ENCODE measurements at places on chromosomes 16 and 17. TPM values are rescaled to one million over a fixed set of nuclear protein-coding genes. Genes with fewer than 3 reads are reported as not detected.

DNA sequence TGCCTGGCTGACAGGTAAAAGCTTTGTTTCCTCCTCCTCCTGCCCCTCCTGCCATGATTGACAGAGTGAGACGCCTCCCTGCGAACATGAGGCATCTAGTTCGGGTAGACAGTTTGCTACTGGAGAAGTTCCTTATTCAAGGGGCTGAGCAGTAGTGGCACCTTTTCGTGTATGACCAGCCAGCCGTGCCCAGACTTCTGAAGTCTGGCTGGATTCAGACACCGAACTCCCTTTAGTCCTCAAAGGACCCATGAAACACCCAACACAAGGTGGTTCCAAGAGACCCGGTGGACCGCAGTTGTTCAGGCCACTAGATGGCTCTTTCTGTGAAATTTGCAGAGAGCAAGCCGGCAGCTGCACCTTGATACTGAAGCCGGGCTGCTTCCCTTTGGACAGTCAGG, 192.8 kb downstream of the XYLT1 start:
- DNase-seq, result peak; percentile 38
- H3K4me3 ChIP-seq, result no peak overlapping the region
- H3K27me3 ChIP-seq, result no peaks in the 10 kb centered on the region

- H3K27ac ChIP-seq, result no peak within 1 kb of the TSS
- DNase-seq, result no peak
- H3K4me3 ChIP-seq, result peak within 1 kb of the TSS; percentile 50
- H3K36me3 ChIP-seq, result no peaks in the 10 kb centered on the region
- no peaks in the 10 kb centered on the region for H3K27me3 ChIP-seq
Observed at GRCh38 chr17:19867329-19868078, at the start of gene ULK2. Gene ULK2, minus strand, starts transcription at chr17:19867936. Its CDS starts 519 bp downstream, at chr17:19867417.

DNA sequence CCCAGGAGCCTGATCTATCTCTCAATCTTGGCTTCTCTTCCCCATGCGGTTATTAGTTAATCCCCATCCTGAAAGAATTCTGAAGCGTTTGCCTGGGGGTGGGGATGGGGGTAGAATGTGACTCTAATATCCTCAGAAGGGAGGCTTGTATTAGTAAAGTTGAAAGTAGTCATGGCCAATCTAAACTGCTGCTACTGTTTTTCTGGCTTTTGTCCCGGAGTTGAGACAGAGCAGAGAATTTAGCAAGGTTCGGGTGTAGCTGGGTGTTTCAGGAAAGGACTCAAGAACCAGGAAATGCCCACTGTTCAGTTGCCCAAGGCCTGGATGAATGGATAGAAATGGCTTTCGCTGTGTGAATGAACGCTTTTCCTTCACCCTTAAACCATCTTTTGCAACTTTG, 17.6 kb upstream of the ITGAM start:
- H3K27me3 ChIP-seq, result peaks cover 33% of the 10 kb centered on the region
- H3K4me1 ChIP-seq, result no peaks in the 10 kb centered on the region
- no peak overlapping the region for H3K4me3 ChIP-seq
- H3K27ac ChIP-seq, result no peak overlapping the region
- no peak for DNase-seq

DNA sequence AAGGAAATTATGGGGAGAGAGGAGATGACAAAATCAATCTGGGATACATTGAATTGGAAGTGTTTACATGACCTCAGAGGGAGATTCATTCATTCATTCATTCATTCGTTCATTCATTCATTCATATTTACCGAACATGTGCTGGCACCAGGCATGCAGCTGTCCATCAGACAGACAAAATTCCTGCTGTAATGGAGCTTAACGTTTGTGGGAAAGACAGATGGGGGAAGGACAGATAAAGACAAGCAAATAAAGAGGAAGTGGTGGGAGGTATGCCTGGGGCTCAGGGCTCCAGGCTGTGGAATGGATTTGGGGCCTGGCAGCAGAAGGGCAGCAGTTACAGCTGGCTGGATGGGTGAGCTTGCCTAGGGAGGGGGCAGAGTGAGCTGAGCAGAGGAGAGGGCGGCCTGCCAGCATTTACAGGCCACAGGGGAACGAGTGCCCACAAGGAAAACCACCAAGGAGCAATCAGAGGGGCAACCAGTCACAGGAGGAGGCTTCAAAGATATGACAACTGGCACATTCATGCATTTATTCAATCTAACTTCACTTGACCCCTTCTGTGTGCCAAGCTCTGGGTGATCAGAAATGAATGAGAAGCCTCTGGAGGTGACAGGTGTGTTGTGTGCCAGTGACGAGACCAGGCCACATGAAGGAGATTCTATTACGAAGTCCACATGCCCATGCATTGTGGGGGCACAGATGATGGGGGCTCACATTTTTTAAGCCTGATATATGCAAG, 48.5 kb downstream of the ARHGAP27 start:
- no peak overlapping the region for H3K4me3 ChIP-seq
- no peaks in the 10 kb centered on the region for H3K36me3 ChIP-seq
- no peaks in the 10 kb centered on the region for H3K27me3 ChIP-seq
- no peak for DNase-seq

- peaks cover 39% of the 10 kb centered on the region for H3K4me1 ChIP-seq
- peak; percentile 28 for DNase-seq
- peaks cover 3% of the 10 kb centered on the region for H3K27me3 ChIP-seq
- no peak overlapping the region for H3K27ac ChIP-seq
- H3K4me3 ChIP-seq, result no peak overlapping the region
Observed at GRCh38 chr16:10871157-10871991, 5.6 kb upstream of the CIITA start.

DNA sequence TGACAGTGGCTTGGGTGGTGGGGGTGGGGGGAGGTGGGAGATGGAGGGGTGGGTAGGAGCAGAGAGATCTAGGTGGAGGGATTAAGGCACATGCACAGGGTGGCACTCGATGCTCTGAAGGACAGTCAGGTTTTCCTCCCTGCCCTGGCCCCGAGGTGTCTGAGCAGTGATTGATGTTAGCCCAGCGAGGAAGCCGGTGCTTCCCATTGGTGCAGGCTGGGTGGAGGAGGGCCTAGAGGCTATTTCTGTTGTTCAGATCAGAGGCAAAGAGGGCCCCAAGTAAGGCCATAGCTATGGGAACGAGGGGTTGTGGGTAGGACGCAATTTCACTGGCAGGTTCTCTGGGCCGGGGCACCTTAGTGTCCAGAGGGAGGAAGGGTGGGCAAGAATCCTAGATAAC, 23.1 kb downstream of the CACNA1G start:
- H3K27ac ChIP-seq, result no peak overlapping the region
- H3K36me3 ChIP-seq, result no peaks in the 10 kb centered on the region
- no peak for DNase-seq
- no peak overlapping the region for H3K4me3 ChIP-seq
- peaks cover 4% of the 10 kb centered on the region for H3K4me1 ChIP-seq

GRCh38 chr17:68382582-68383085, 74.7 kb downstream of the WIPI1 start:
- DNase-seq, result no peak
- H3K36me3 ChIP-seq, result no peaks in the 10 kb centered on the region
- H3K27ac ChIP-seq, result peak overlapping the region; percentile 97

DNA sequence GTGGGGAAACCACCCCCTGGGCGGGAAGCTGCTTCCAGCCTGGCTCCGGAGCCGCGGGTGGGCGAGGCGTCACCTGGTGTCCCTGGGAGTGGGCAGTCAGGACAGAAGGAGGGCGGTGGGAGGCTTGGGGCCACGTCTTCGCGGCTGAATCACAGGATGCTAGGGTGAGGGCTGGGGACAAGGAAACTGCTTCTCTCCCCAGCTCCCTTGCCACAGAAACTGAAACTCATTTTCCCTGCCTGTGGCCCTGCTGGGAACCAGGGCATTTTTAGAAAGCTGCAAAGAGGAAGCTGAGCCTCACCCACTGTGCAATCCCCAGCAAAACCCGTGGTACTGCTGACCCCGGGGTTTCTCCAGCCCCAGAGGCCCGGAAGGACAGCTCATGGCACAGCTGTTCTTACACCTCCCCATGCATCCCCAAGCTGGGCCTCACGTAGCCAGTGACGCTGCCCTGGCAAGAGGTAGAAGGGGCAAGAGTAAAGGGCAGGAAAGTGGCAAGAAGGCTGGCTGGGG, 8.2 kb downstream of the RHBDF2 start:
- DNase-seq, result no peak
- peaks cover 73% of the 10 kb centered on the region for H3K4me1 ChIP-seq
- 0 out of 2 replicates have a peak, but pooled peaks cover 1% of the 10 kb centered on the region for H3K36me3 ChIP-seq
- no peak overlapping the region for H3K27ac ChIP-seq
- H3K4me3 ChIP-seq, result peak overlapping the region; percentile 47

GRCh38 chr17:40068917-40069750, 6.4 kb downstream of the THRA start:
- no peaks in the 10 kb centered on the region for H3K36me3 ChIP-seq
- no peaks in the 10 kb centered on the region for H3K27me3 ChIP-seq
- H3K4me3 ChIP-seq, result peak overlapping the region; percentile 5
- H3K4me1 ChIP-seq, result peaks cover 96% of the 10 kb centered on the region
- no peak for DNase-seq

- H3K4me1 ChIP-seq, result no peaks in the 10 kb centered on the region
- H3K36me3 ChIP-seq, result no peaks in the 10 kb centered on the region
- DNase-seq, result no peak
- no peak overlapping the region for H3K27ac ChIP-seq
- no peak overlapping the region for H3K4me3 ChIP-seq
Observed at GRCh38 chr17:8681170-8681949, 50.8 kb upstream of the MYH10 start.

Gene SERPINF2
- total RNA-seq, result 309 TPM

Gene CARD14
- 0.11 TPM for total RNA-seq

Gene B3GNT9
- 3.1 TPM for total RNA-seq
